ENCODE measurements at places on chromosomes 1 and 21.

- no peak for DNase-seq
Measured at GRCh38 chr1:151574575-151575529, 34.7 kb downstream of the TUFT1 start.

DNA sequence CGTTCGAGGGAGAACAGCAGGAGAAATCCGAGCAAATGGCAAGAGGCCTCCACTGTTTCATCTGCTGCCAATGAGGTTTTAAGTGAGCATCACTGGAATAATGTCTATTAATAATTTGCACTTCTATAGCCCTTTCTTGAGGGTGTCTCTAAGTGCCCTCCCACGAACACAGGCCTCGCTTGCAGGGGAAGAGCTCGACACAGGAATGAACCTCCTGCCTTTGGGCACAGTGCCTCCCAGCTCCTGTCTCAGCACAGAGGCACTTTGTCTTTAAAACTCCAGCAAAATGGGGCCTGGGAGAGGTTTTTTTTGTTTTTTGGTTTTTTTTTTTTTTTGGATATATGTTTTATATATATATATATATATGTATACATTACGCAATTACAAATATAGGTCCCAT is 56.6 kb downstream of the OLIG1 start:
- no peak for DNase-seq

GRCh38 chr1:51472359-51472758 is 46.7 kb downstream of the EPS15 start:
- no peak for DNase-seq

- no peak for DNase-seq
Measured at GRCh38 chr1:42927920-42928505, 30.7 kb downstream of the SLC2A1 start.

GRCh38 chr1:198168227-198168626 is 11.4 kb downstream of the NEK7 start:
- no peak for DNase-seq

- DNase-seq: no peak
Measured at GRCh38 chr1:182507685-182508084, 57.7 kb downstream of the RGSL1 start.

- no peak for DNase-seq
Measured at GRCh38 chr21:38242061-38242460, 14.7 kb upstream of the KCNJ15 start.

GRCh38 chr1:241762713-241763339 is 85.2 kb upstream of the EXO1 start:
- no peak for DNase-seq

- no peak for DNase-seq
Measured at GRCh38 chr1:52195161-52195560, 53.3 kb downstream of the ZFYVE9 start.

- no peak for DNase-seq
Measured at GRCh38 chr1:63775418-63776127, 1.8 kb downstream of the ROR1 start.

DNA sequence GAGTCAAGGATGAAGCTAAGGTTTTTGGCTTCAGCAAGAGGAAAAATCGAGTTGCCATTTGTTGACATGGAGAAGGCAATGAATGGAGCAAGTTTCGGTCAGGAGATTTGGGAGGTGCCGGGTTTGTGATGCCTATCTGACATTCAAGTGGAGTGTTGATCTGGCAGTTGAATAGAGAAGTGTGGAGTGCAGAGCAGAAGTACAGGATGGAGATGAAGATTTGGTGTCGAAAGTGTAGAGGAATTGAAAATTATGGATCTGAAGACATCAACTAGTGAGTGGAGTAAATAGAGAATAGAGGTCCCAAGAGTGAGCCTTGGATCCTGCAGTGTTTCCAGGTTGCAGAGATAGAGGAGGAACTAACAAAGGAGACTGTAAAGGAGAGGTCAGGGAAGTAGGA is 25.9 kb downstream of the CITED4 start:
- DNase-seq: no peak

- DNase-seq: no peak
Measured at GRCh38 chr21:26843933-26844257, 1.3 kb downstream of the ADAMTS1 start.

DNA sequence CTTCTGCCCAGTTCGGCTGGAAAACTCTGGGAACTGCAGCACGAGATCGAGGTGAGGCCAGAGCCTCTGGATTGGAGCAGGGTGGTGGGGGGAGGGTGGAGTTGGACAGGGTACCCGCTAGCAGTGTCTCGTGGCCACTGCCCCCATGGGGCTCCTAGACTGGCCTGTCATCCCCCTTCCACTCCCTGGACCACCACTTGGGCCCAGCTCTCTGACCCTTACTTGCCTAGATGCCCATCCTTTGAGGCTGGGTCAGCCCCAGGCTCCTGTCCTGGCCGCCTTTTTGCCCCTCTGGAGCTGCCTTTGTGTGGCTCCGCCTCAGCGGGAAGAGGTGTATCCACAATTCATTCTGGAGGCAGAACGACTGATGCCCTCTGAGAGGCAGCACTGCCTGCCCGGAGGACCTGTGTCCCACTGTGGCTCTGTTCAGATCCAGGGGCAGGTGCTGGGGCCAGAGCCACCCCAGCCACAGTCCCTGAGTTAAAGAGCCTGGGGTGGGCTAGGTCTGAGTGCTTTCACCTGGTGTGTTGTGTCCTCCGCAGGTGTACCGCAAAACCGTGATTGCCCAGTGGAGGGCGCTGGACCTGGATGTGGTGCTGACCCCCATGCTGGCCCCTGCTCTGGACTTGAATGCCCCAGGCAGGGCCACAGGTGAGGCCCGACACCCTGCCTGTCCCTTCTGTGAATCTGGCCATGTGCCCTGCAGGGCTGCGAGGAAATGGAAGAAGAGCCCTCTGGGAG is 17.7 kb downstream of the FAAH start:
- no peak for DNase-seq

DNA sequence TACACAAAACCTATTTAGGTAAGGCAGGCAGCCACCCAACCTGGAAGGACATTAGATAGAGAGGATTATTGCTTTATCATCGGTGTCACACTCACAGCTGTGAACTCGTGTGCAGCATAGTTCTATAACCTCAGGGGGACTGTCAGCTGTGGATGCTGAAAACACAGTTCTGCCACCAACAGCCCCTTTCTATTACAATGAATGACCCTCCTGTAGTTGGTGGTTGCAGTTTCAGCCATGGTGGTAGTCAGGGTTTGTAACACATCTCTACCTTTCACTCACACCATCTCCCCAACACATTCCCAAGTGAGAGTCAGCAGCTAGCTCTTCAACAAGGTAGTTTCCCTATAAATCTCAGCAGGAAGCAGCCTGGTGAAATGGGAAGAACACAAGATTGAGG is 136.8 kb downstream of the ZC3H11B start:
- no peak for DNase-seq

- no peak for DNase-seq
Measured at GRCh38 chr1:26361605-26362122, 7.7 kb upstream of the CRYBG2 start.

DNA sequence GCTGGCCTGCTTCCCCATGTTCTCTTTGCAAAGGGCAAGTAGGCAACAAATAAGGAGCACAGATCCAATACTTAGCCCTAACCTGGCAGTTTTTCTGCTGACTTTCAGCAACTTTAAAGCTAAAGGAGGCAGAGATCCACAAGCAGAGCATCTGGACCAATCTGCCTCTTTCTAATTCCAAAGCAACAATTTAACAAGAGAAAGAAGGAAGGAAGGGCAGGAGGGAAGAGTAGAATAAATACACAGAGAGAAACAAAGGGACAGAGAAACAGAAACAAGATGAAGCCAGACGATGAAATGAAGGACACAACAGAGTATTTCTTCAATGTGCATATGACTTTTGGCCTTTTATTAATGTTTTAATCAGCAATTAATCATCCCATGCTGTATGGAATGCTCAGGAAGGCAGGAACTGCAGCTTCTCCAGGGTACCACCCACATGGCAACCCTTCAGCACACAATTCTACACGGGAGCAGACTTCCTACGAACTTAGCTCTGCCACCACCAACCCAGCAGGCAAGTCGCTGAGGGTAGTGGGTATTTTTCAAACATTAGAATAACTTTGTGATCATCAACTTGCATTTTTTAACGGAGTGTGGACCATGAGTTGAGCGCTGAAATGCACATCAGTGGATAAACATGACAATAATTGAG is 15.3 kb downstream of the CLCC1 start:
- DNase-seq: no peak

DNA sequence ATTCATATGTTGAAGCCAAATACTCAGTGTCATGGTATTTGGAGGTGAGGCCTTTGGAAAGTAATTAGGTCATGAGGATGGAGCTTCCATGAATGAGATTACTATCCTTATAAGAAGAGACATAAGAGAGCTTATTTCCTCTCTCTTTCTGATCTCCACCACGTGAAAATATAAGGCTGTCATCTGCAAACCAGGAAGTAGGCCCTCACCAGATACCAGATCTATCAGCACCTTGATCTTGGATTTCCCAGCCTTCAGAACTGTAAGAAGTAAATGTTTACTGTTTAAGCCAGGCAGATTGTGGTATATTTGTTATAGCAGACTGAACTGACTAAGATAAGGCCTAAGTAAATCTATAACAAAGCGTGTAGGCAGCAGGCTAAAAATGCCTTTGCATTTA is 25.3 kb downstream of the RBM11 start:
- DNase-seq: no peak

DNA sequence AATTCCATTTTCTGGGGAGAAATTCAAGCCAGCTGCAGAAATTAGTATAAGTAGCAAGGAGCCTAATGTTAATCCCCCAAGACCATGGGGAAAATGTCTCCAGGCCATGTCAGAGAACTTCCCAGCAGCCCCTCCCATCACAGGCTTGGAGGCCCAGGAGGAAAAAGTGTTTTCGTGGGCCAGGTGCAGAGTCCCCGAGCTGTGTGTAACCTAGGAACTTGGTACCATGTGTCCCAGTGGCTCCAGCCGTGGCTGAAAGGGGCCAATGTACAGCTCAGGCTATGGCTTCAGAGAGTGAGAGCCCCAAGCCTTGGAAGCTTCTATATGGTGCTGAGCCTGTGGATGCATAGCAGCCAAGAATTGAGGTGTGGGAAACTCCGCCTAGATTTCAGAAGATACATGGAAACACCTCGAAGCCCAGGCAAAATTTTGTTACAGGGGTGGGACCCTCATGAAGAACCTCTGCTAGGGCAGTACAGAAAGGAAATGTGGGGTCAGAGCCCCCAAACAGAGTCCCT is 286.3 kb downstream of the MATN1 start:
- DNase-seq: no peak
